Activated CD4-positive, alpha-beta T cell treated with anti-CD3 and anti-CD28 coated beads, Interleukin-10, Interleukin-2, amounts not matched to agents 100 ng/mL and 50 ng/mL, durations not matched to agents 16 hours and 8 hours (primary cell): ENCODE measurements at places on chromosomes 2 and 18.

DNA sequence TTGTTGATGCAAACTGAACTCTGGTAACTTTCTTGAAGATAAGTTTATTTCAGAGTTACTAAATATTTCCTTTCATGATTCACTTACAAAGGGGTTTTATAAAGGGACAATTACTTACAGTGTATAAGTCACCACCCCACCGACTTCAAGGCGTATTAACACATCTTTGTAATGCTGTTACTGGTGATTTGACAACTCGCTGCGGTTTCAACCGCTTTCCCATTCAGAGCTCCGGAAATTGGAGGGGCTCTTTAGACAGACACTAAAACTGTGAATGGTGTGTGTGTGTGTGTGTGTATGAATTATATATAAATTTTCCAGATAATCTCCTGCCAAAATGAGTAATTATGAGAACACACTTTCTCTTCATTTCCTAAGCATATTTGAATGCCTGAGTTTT, 4.9 kb downstream of the TM4SF20 start:
- peak; percentile 78 for DNase-seq

DNA sequence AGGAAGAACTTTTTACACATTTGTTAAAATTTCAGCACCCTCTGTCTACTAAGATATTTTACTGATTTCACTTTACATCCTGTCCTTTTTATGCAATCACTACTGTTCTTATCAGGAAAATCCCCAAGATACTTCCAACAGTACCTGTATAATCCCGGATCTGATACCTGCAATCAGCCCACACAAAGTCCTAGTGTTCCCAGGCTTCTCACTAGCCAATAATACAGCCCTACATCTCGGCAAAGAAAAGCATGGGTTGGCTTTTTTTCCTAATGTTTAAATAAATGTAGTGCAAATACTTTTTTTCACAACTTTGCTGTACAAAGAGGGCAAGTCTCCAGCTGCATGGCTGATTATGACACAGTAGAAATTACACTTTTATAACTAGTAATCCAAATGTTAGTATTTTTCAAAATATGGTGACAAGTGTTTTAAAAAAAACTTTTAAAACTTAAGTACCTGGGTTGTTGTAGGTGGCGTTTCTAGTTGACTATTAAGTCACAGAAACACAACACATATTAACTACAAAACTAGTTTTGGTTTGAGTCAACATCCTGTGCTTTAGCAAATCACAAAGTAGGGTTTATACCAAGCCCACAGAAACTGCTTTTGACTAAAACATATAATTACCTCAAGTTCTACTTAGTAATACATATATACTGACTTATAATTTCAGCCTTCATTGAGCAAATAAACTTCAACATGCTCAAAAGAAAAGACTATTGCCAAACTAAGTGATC, 19.5 kb downstream of the CNOT11 start:
- peak; percentile 91 for DNase-seq

DNA sequence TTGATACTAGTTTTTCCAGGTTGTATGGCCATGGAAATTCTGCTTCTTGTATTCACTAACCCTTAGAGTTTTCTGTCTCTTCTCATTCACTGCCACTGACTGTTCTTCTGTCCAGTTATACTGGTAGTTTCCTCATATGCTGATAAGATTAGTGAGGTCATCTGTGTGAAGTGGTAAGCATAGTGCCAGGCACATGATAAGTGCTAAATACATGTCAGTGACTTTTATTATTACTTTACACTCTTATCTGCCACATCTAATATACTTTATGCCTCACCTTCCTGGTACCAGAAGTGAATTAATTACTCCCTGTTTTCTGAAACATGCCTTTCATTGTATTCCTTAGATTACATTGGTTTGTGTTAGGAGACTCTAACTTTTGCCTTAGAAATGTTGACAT, 91.3 kb downstream of the NBEAL1 start:
- no peak for DNase-seq

DNA sequence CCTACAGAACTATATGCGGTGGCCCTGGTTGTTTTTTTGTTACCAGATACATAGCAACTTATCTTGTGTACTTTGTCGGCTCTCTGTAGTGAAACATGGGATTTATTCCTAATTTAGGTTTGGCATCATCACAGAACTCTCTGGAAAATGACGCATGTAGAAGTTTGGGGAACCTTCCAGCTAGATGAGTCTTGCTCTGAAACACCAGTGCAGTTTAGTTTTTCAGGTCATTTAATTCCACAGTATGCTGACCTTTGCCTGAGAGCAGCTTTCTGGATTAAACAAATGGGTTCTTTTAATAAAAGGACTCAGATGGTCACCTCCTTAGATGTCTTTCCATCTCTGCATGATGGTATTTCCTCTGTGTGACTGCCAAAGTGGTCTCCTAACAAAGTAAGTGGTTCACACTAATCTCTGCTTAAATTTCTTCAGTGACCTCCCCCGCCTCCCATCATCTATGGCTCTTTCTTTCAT, 39.9 kb downstream of the MYO3B start:
- DNase-seq: no peak
